ENCODE measurements at places on chromosomes 1 and 21.

DNA sequence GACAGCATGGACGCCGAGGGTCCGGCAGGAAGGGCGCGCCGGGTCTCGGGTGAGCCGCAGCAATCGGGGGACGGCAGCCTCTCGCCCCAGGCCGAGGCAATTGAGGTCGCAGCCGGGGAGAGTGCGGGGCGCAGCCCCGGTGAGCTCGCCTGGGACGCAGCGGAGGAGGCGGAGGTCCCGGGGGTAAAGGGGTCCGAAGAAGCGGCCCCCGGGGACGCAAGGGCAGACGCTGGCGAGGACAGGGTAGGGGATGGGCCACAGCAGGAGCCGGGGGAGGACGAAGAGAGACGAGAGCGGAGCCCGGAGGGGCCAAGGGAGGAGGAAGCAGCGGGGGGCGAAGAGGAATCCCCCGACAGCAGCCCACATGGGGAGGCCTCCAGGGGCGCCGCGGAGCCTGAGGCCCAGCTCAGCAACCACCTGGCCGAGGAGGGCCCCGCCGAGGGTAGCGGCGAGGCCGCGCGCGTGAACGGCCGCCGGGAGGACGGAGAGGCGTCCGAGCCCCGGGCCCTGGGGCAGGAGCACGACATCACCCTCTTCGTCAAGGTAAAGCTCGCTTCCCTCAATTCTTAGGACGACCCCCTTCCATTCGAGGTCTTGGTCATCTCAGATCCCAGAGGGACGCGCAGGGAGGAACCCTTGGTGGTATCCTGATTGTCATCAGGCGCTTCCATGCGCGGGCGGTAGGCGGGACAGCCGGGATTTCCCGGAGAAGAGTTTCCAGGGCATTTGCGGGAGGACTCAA, 1.6 kb downstream of the CLIC6 start:
- no peak for DNase-seq

GRCh38 chr1:53731779-53732305, 7.1 kb downstream of the GLIS1 start:
- DNase-seq = peak; percentile 33

DNA sequence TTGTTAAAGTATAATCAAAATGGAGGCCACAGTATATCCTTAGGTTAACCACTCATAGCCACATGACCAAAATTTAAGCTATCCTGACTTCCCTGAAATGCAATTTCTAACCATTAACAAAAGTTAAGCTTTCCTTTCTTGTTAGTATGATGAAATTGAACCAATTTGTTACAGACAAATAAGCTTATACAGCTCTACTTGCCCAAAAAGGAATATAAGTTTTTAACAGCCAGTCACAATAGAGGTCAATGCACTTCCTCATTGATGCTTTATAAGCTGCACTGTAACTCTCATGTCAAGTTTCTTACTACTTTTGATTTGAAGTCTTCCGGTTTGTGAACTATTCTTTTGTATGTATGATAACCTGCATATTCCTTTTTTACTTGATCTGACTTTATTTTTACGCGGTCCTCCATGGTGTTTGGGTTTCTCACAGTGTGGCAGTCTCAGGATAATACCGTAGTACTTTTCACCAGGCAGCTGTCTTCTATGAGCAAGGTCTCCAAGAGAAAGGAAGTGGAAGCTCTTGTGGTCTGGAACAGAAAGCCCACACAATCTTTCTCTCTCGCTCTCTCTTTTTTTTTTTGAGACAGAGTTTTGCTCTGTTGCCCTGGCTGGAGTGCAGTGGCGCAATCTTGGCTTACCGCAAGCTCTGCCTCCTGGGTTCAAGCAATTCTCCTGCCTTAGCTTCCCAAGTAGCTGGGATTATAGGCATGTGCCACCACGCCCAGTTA, 331.6 kb downstream of the SRGAP2C start:
- DNase-seq = no peak

DNA sequence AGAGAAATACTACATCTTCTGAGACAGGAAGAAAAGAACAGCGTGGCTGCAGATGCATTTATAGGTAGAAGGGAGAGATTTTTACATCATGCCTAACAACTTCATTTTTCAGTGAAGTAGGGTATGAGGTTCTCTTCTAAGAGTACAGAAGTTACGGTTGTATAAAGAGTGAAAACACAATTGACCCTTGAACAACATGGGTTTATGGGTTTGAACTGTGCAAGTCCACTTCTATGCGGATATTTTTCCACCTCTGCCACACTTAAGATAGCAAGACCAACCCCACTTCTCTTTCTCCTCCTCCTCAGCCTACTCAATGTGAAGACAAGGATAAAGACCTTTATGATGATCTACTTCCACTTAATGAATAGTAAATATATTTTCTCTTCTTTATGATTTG, 64.5 kb downstream of the RPAP2 start:
- no peak for DNase-seq

GRCh38 chr1:72954943-72955342, 672.6 kb upstream of the NEGR1 start:
- no peak for DNase-seq

DNA sequence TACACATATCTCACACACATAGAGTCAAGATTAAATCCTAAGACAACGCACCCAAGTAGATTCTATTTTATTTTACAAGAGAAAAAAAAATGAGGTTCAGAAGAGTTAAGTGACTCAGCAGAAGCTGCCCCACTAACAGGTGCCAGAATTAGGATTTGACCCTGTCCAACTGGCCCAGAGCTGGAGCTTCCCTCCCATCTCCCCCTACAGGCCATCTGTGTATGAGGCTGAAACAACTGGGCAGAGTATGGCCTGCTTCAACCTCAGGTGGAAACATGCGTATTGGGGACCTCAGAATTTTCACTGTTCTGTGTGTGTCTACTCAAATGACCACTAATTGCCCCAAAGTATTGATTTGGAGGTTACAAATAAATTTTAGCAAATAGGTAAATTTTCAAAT, 29.9 kb downstream of the PSMG1 start:
- DNase-seq = no peak

GRCh38 chr1:61157468-61157987, 75.2 kb downstream of the NFIA start:
- peak; percentile 44 for DNase-seq

- DNase-seq = no peak
Measured at GRCh38 chr1:233094691-233095090, 144.3 kb downstream of the NTPCR start.

DNA sequence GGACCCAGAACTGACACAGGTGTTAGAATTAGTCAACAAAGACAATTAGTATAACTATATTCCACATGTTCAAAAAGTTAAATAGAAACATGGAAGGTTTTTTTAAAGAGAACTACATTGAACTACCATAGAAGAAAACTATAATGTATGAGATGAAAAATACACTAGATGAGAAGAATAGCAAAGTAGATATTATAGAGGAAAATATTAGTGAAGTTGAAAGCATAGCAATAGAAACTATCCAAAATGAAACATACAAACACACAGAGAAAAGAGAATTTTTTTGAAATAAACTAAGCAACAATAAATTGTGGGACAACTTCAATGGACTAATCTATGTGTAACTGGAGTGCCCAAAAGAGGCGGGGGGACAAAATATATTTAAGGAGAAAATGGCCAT, 8.0 kb upstream of the HEATR1 start:
- DNase-seq = no peak

- no peak for DNase-seq
Measured at GRCh38 chr1:42736152-42736551, 3.9 kb downstream of the CLDN19 start.

DNA sequence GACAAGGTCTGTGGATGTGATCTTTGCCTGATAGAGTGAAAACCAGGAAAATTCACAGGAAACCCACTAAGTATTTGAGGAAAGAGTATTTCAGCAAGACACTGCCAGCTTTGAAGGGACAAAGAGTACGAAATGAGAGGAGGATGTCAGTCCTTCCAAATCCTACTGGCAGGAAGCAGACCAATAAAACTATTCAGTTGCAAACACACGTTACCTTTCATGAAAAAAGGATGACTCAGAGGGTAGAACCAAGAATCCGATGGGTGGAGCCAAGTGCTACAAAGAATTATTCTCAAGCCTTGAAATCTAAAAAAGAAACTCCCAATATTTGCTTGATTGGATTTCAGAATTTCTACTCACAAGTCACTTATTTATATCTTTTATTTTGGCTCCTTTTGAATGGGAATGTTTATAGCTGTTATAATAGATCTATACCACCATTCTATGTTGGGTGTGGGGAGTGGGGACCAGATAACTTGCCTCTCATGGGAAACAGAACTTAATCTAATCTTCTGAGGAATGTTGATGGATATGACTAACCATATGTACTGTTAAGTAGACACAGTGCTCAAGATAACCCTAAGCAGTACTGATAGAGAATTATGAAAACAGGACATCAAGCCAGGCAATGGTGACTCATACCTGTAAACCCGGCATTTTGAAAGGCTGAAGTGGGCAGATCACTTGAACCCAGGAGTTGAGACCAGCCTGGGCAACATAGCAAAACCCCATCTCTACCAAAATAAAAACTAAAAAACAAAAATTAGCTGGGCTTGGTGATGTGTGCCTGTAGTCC, 19.3 kb upstream of the HEATR1 start:
- no peak for DNase-seq

GRCh38 chr1:164905869-164906268, 346.9 kb downstream of the PBX1 start:
- DNase-seq = no peak

DNA sequence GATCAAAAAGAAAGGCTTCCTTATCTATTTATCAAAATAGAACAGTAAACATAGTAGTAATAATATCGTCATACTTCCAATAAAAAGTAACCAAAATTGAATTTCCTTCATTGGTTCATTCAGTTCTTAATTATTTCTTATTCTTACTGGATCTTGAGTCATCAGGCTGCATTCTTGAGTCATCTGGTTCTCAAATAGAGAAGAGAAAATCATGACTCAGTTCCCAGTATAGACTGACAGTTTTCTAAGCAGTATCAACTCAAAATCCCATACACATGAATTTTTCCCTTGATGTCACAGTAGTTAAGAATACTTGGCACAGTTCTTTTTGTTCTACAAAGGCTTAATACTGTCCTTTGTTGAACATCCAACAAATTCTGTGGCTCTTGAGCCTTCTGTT, 626.9 kb upstream of the ADGRL4 start:
- DNase-seq = no peak

- peak; percentile 82 for DNase-seq
Measured at GRCh38 chr1:43454270-43455011, 710 bp upstream of the HYI start.

DNA sequence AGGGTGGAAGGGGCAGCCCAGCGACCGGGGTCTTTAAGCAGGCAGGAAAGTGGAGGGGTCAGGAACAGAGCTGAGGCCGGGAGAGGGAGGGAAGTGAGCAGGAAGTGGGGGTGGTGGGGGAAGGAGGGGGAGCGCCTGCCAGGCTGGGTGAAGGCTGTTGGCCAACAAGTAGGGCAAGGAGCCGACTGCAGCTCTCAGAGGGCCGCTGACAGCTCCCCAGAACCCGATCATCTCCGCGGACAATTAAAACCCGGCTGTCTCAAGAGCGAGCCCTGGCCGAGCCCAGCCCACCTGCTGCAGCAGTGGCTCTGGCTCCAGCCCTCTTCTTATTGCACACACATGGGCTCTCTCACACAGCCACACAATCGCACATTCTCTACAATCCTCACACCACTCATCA, 51.6 kb downstream of the GRIK3 start:
- no peak for DNase-seq

DNA sequence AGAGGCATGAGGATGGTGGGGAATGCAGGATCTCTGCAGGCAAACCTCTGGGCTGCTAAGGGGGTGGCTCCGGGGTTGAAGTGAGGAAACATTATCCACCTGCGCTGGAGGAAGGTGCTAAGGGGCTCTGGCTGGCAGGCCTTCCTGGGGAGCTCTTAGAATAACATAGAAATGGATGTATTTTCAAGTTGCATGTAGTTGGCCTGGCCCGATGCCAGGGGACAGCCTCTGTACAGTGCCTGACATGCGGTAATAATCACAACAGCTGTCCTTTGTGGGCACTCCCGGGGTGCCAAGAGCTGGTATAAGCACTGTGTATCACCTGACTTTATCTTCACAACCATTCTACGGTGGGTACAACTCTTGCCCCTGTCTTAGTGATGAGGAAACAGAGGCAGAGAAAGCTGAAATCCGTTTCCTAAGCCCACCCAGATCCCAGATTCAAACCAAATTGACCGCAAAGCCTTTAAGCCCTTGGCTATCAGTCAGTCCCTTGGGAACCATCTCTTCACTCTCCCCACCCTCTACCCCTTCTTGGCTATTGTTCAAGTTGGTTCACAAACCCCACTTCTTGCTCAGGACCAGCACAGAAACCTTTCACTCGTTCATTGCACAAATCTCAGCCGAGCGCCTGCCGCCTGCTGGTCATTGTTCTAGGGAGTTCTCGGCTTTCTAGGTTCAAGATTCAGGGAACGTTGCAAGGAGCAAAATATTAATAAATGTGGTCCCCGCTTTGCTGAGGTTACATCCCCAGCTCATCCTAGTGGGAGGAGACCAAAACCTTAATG, 30.9 kb downstream of the PADI4 start:
- DNase-seq = no peak

- DNase-seq = no peak
Measured at GRCh38 chr1:240683576-240683975, 71.6 kb upstream of the GREM2 start.

DNA sequence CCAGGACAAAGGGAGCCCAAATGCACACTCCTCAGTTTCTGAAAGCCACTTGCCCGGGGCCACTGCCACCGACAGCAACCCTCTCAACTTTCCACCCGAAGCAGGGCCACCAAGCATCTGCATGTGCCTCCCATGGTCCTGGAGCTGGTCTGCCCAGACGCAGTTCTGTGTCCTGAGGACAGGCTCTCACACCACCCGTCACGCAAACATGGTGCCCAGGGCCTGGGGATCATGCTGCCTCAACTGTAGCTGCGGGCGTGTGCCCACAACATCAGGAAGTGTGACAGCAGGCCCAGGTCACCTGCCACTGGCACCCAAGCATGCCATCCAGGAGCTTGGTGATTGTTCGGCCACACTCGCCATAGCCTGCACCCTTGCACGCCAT, 14.4 kb downstream of the GBP1 start:
- no peak for DNase-seq

- no peak for DNase-seq
Measured at GRCh38 chr21:46055863-46056281, 42.0 kb upstream of the COL6A2 start.

- no peak for DNase-seq
Measured at GRCh38 chr1:228983231-228983660, 248.0 kb downstream of the RHOU start.

GRCh38 chr1:193013707-193014106, 45.5 kb downstream of the UCHL5 start:
- no peak for DNase-seq

GRCh38 chr1:217275655-217276398, 355.1 kb downstream of the GPATCH2 start:
- peak; percentile 6 for DNase-seq
